Activated T-helper 2 cell treated with anti-CD3 and anti-CD28 coated beads, Interferon-gamma antibody, Interleukin-2, Interleukin-4, amounts not matched to agents 10 μg/mL and 5 μg/mL and 100 μg/mL, durations not matched to agents 14 hours and 24 hours and 36 hours (primary cell): ENCODE measurements at places on chromosomes 2 and 18. TPM values are rescaled to one million over a fixed set of nuclear protein-coding genes. Genes with fewer than 3 reads are reported as not detected.

The ADRA2B gene
- total RNA-seq = 0.09 and 0.21 TPM in 2 replicates

The KCNE4 gene
- total RNA-seq = not detected in 2 replicates

The MAPK4 gene
- not detected in 2 replicates for total RNA-seq

The CYP1B1 gene
- 8.6 and 10.9 TPM in 2 replicates for total RNA-seq

The CNTNAP5 gene
- total RNA-seq = not detected in 2 replicates

The ACVR1C gene
- total RNA-seq = 0.57 and 0.94 TPM in 2 replicates

The ITGA6 gene
- total RNA-seq = 0.11 and 0.25 TPM in 2 replicates

The SP5 gene
- total RNA-seq = 0.30 and 0.32 TPM in 2 replicates

The CGREF1 gene
- 8.1 and 9.0 TPM in 2 replicates for total RNA-seq

The CXCR1 gene
- not detected in 2 replicates for total RNA-seq

The TCF7L1 gene
- total RNA-seq = 0.11 and 0.18 TPM in 2 replicates

The IL36A gene
- 0.34 TPM in 1 of 2 replicates, not detected in the other for total RNA-seq

The STARD6 gene
- total RNA-seq = not detected in 2 replicates

The SLC4A3 gene
- 0.07 and 0.14 TPM in 2 replicates for total RNA-seq

The MYL1 gene
- not detected in 2 replicates for total RNA-seq

The ALKAL2 gene
- total RNA-seq = 16.3 and 17.6 TPM in 2 replicates

The FASTKD1 gene
- total RNA-seq = 61.5 and 61.9 TPM in 2 replicates

The PSMD14 gene
- total RNA-seq = 106 and 110 TPM in 2 replicates

The POTEJ gene
- not detected in 2 replicates for total RNA-seq

The UGT1A8 gene
- not detected in 2 replicates for total RNA-seq

The PSD4 gene
- total RNA-seq = 313 and 319 TPM in 2 replicates

The CAPG gene
- 145 and 146 TPM in 2 replicates for total RNA-seq

The NPHP1 gene
- 1.0 and 2.2 TPM in 2 replicates for total RNA-seq

The TACR1 gene
- total RNA-seq = not detected in 2 replicates

The CRYGD gene
- not detected in 2 replicates for total RNA-seq

The PXDN gene
- 2.0 and 2.3 TPM in 2 replicates for total RNA-seq

The REG1B gene
- total RNA-seq = not detected in 2 replicates

The BCL11A gene
- 0.21 TPM in 2 replicates for total RNA-seq

The AQP12A gene
- not detected in 2 replicates for total RNA-seq

The PID1 gene
- not detected in 2 replicates for total RNA-seq

The PDCD1 gene
- 42.0 and 44.7 TPM in 2 replicates for total RNA-seq

The EFHD1 gene
- 0.16 and 0.48 TPM in 2 replicates for total RNA-seq

The CXCR4 gene
- total RNA-seq = 140 and 144 TPM in 2 replicates

The HRH4 gene
- total RNA-seq = 0.16 and 0.21 TPM in 2 replicates

The PTPRN gene
- 1.1 and 1.6 TPM in 2 replicates for total RNA-seq

The CFAP210 gene
- not detected in 2 replicates for total RNA-seq

The OSR1 gene
- not detected in 2 replicates for total RNA-seq

The CCL20 gene
- total RNA-seq = 1.4 and 2.0 TPM in 2 replicates

The RESP18 gene
- not detected in 2 replicates for total RNA-seq

The LAMA1 gene
- total RNA-seq = not detected in 2 replicates

The LPIN1 gene
- 42.9 and 48.8 TPM in 2 replicates for total RNA-seq

The LYPD1 gene
- total RNA-seq = not detected in 2 replicates
